ENCODE measurements at places on chromosomes 5 and 9.

- no peak for DNase-seq
Measured at GRCh38 chr9:126986506-126986951, 71.9 kb downstream of the RALGPS1 start.

GRCh38 chr9:108569624-108570023, 286.2 kb downstream of the ACTL7B start:
- no peak for DNase-seq

DNA sequence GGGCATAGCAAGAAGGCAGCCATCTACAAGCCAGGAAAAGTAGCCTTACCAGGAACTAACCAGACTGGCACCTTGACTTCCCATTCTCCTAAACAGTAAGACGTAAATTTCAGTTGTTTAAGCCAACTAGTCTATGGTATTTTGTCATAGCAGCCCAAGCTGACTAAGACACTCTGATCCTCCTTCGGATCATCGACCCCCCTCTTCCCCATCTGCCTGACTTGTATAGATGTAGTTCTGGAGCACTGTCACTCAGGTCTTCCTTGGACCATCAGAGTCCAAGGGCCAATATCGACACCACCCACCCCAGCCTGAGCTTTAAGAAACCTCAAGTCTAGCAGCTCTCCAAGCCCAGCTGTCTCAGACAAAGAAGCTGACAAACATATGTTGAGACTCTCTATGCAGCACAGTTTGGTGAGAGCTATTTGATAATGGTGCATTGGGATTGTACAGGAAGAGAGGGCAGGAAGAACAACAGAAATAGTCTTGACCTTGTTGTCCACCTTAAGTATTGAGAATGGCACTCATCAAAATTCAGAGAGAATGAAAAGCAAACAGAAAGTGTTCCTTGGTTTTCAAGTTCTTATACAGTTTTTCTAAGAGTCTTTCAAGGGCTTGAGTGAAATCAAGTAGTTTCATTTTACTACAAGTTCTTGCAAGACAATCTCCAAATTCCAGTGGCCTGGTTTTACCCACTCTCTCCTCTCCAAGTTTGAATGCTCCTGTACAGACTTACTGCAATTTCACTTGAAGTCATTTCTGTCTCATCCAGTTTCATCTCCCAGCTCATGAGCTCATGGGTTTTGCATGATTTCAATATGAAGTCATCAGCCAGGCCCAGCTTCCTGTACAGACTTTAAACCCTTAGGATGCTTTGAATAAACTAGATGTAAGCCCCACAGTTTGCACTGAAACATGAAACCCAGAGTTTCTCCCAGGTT, 122.3 kb upstream of the RAI14 start:
- DNase-seq = no peak

DNA sequence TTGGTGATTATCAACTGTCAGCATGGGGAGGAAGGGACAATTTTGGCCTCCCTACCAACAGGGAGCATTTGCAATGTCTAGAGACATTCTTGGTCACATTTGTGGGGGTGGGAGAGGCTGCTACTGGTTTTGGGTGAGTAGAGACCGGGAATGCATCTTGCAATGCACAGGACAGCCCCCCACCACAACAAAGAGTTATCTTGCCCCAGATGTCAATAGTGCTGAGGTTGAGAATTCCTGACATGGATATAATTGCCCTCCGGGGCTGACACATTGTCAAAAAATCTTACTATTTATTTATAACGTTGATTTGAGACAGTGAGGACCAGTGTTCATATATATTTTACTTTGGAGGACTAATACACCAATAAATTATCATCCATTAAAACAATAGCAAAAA, 316.1 kb downstream of the PSAT1 start:
- no peak for DNase-seq

GRCh38 chr5:75037106-75037505, 15.3 kb downstream of the GCNT4 start:
- DNase-seq = no peak

- DNase-seq = no peak
Measured at GRCh38 chr5:148791334-148791667, 35.1 kb upstream of the ADRB2 start.

- no peak for DNase-seq
Measured at GRCh38 chr5:91027405-91028139, 355.5 kb downstream of the ARRDC3 start.

DNA sequence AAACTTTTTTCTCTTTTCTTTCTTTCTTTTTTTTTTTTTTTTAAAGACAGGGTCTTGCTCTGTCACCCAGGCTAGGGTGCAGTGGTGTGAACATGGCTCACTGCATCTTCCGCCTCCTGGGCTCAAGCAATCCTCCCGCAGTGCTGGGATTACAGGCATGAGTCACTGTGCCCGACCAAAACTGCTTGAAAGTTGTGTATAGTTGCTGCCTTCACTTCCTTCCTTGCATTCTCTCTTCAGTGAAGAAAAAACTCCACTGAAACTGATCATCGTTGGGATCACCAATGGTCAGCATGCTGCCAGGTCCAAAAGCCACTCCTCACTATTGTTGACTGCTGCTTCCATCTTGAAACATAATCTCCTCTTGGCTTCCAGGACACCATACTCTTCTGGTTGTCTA, 66.6 kb upstream of the CTNNA1 start:
- no peak for DNase-seq

DNA sequence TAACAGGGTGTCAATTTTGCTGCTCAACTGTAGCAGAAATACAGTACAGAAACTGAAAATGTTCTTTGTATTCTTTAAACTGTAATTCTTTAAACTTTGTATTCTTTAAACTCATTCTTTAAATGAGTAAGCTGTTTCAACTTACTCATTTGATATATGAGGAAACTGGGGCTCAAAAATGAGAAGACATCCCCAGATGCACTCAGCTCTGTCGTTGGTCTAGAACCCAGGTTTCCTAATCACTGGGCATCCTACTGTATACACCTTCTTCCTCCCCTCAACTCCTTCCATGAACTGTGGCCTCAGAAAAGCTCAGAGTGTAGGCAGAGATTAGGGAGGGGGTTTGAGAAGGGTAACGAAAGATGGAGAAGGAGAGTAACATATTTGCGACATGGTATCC, 136.5 kb upstream of the MAST4 start:
- DNase-seq = no peak

DNA sequence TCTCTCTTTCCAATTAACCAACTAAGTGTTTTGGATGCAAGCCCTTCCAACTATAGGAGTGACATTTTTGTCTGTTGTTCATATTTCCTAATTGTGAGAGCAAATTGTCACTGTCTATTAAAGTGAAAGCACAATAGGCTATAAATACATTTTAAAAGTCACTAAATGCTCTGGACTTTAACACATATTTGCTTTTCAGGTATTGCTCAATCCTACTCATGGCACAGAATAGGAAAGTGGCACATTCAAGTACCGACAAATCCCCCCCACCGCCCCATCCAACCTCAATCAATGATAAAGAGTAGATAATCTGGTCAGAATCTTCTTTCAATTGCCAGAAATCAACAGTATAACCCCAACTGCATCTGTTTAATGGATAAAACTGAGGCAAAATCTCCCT, 419.8 kb downstream of the PLK2 start:
- DNase-seq = no peak

GRCh38 chr9:134835448-134835847, 45.2 kb upstream of the FCN2 start:
- DNase-seq = no peak

DNA sequence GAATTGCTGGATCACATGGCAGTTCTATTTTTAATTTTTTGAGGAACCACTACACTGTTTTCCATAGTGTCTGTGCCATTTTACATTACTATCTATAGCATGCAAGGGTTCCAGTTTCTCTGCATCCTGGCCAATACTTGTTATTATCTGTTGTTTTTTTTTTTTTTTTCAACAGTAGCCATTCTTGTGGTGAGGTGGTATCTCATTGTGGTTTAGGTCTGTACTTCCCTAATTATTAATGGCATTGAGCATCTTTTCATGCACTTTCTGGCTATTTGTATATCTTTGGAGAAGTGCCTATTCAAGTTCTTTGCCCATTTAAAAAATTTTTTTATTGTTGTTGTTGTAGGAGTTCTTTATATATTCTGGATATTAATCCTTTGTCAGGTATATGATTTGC, 97.7 kb downstream of the GDNF start:
- DNase-seq = no peak

GRCh38 chr5:153959134-153959957, 79.4 kb downstream of the FAM114A2 start:
- no peak for DNase-seq

- DNase-seq = no peak
Measured at GRCh38 chr9:94847486-94847885, 121.0 kb downstream of the AOPEP start.

- DNase-seq = no peak
Measured at GRCh38 chr9:36725777-36726356, 153.2 kb downstream of the MELK start.

- no peak for DNase-seq
Measured at GRCh38 chr5:36661456-36662220, 55.2 kb downstream of the SLC1A3 start.

- DNase-seq = no peak
Measured at GRCh38 chr5:132000677-132001453, 10.6 kb downstream of the ACSL6 start.

GRCh38 chr5:32115985-32116384, 58.1 kb downstream of the GOLPH3 start:
- DNase-seq = no peak

GRCh38 chr5:171610686-171611085, 174.9 kb upstream of the SMIM23 start:
- DNase-seq = no peak

- DNase-seq = no peak
Measured at GRCh38 chr5:16744164-16744880, 127.5 kb upstream of the RETREG1 start.

DNA sequence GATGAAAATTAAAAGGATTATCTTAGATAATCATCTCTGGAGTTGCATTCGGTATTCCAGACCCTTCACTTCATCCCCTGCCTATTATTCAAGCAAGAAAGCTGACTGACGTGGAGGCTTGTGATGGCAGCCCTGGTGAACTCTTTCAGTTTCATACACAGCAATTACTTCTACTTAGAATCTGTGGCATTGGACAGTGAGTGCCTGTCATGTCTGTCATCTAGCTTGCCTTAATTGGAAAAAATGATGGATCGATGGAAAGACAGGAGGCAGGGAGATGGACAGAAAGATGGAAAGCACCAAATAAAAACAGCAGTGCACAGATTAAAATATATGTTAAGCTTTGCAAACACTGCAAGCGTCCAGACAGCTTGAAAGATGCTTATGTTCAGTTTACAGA, 1371.0 kb upstream of the CDH6 start:
- no peak for DNase-seq

GRCh38 chr5:54401515-54401914, 54.0 kb upstream of the HSPB3 start:
- DNase-seq = peak; percentile 14

- no peak for DNase-seq
Measured at GRCh38 chr5:140038373-140038957, 4.6 kb downstream of the NRG2 start.

DNA sequence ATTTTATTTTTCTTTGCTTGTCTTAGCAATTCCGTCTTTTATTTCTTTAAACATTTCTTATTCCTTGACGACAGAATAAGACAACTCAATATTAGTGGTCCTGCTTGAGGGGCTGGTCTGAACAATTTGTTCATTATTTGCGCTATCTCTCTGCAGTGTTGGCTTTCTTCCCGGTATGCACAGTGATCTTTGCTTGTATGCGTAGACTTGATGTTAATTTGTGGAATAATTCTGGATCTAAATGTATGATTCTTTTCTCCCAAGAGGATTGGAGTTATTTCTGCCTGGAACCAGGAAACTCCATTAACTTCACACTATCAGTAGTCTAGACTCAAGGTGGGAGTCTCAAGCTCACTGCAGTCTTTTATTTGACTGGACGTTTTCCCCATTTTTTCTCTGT, 80.4 kb downstream of the KDM4C start:
- no peak for DNase-seq

DNA sequence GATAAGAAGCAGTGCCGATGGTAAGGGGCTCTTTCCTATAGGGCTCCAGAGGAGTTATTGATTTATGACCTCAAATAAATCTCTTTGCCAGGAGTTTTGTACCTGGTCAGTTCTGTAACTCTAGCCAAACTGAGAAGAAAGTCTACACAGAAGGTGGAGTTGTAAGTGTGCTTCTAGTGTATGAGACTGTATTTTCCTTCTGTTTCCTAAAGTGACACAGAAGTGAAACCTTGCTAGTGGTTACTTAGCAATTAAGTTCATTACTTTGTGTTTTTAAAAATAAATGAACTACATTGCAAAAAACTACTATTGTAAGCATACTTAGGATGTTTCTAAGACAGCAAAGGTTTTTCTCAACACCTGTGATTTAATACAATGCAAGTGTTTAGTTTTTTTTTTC, 48.7 kb upstream of the ACTBL2 start:
- no peak for DNase-seq

- no peak for DNase-seq
Measured at GRCh38 chr9:109996936-109997580, 210.9 kb downstream of the C9orf152 start.

DNA sequence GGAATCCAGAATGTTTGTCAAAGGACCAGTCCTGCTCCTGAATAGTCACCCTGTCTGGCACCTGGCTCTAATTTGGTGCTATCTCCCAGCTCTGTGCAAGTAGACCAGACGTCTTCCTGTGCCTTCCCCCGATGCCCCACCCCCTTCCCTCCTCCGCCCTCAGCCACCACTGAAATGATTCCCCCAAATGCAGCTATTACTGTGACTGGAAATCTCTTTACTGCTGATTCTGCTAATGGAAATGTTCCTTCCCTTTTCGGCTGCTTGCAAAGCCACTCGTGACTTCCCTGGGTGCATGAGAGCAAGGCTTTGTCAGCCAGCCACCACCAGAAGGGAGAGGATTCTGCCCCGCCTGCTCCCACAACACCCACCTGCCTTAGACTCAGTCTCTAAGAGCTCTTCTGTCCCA, 11.4 kb downstream of the ASTN2 start:
- peak; percentile 77 for DNase-seq

DNA sequence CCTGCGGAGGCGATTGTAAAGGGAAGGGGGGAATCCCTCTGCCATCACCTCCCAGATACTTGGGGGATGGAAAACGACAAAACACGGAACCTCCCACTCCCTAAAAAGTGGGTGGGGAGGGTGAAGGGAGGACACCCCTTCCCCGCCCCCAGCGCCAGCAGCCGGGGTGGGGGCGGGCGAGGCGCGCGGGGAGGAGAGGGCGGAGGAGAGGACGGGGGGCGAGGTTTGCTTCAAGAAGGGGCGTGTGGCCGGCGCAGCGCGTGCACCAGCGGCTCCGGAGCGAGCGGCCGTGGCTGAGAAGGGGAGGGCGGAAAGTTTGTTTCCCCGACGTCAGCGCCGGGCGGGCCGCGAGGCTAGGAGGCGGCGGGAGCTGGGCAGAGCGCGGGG, at the start of gene PRRX2:
Gene PRRX2 (plus strand): TSS at position 259 of the 387 bp plus-strand sequence. CDS start 221 bp downstream, outside the sequence.
- no peak for DNase-seq

DNA sequence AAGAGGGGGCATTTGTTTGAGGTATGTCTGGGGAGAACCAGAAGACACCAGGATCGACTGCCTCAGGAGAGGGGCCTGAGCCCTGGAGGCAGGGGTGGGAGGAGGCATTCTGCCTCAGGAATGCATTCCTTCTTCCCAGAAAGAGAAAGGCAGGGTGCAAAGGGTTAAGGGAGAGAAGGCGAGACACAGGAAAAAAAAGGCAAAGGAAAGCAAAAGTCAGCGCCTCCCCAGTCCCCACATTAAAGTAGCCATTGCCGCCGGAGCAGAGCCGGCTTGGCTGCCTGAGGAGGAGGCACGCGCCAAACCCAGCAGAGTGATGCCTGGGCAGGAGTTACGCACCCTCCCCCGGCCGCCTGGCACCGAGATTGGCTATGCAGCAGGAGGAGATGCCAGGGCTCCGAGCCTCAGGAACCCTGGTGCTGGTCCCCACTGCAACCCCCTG, 123.8 kb upstream of the PHYKPL start:
- no peak for DNase-seq

Data from substantia nigra (tissue), 51 donors.